ENCODE measurements at places on chromosomes 4 and X.

DNA sequence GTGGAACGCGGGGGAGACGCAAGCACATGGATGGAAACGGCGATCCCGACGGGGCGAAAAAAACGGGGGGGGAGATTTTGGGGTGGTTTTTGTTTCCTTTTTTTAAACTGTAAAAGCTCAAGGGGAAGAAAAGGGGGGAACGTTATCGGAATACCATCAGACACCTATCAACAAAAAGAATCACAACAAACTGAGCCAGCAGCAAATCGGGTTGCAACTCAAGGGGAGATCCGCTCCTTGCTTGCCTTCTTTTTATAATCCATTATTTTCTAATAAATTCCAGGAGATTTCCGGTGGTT is 616 bp downstream of the MAML3 start:
- no peak for DNase-seq

DNA sequence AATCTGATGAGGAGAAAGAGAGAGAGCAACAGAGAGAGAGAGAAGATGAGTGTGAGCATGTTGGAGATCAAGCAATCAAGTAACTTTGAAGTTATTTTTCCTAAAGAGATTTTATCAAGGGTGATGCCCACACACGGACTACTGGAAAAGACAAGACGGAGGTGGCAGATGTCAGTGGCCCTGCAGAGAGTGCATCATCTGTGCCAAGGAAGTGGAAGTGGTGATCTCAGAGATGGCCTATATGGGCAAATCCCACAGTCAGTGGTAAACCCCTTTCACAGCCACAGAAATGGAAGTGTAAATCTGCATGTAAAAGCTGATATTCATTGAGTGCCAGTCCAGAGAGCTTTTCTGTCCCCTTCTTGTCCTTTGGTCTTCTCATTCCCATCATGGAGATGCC is 577.2 kb upstream of the AADAT start:
- DNase-seq, result no peak

GRCh38 chr4:55367084-55367722 is 21.2 kb downstream of the SRD5A3 start:
- no peak for DNase-seq

DNA sequence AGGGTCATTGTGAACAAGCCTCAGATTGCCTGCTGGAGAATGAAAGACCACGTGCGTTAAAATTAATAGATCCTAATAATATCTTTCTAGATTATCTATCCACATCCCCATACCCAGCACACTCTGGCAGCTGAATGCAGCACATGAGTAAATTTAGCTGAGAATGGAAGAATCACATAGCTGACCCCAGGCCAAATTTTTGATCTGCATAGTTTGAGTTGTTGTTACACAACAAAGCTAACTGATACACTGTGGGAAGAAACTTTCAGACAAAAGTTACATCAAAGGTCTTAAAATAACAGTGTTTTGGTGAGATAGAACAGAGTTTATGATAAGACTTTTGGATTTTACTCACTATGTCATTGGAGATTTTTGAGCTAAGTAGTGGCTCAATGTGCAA is 72.4 kb upstream of the ANXA10 start:
- DNase-seq, result no peak

DNA sequence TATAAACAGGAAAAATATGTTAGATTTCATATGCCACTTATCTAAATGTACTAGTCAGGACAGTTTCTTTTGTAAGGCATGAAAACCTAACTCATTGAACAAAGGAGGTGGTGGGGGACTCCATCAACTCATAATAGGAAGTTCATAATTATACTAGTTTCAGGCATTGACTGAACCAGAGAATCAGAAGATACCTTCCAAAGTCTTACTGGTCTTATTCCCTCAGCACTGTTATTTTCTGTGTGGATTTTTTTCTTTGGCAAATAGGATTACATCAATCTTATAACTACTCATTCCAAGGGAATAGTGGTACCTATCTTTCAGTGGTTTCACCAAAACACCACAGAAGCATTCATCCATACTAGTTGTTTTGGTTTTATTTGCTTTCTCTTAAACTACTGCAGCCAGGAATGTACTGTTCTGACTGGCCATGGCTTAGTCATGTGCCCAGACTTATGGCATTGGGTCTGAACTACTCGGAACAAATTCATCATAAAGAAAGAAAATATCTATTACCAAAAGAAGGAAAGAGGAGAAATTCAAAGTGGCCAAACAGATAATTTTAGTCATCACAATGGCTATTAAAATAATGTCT is 273.9 kb downstream of the ARAP2 start:
- no peak for DNase-seq

GRCh38 chr4:144715230-144715629 is 69.3 kb downstream of the HHIP start:
- DNase-seq, result no peak

DNA sequence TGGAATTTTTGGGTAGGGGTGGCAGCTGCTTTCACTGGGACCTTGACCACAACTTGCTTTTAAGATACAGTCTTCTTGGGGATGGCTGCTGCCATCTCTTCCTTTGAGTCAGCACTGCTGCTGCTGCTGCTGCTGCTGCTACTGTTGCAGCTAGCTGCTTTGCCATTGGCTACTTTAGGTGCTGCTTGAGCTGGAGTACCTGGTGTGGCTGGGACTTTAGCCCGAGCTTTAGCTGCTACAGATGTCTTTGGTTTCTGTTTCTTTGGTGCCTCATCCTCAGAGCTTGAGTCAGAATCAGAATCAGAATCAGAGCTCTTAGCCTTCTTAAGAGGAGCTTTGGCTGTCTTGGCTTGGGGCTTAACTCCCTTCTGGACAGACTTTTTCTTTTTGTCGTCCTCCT is 52.2 kb downstream of the FAM9B start:
- no peak for DNase-seq

DNA sequence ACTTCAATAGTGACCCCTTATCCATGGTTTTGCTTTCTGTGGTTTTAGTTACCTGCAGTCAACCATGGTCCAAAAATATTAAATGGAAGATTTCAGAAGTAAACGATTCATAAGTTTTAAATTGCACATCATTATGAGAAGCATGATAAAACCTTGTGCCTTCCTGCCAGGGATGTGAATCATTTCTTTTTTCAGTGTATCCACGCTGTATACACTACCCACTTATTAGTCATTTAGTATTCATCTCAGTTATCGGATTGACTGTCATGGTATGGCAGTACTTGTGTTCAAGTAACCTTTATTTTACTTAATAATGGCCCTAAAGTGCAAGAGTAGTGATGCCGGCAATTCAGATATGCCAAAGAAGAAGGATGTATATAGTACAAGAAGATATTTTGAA is 37.7 kb upstream of the TASL start:
- no peak for DNase-seq

DNA sequence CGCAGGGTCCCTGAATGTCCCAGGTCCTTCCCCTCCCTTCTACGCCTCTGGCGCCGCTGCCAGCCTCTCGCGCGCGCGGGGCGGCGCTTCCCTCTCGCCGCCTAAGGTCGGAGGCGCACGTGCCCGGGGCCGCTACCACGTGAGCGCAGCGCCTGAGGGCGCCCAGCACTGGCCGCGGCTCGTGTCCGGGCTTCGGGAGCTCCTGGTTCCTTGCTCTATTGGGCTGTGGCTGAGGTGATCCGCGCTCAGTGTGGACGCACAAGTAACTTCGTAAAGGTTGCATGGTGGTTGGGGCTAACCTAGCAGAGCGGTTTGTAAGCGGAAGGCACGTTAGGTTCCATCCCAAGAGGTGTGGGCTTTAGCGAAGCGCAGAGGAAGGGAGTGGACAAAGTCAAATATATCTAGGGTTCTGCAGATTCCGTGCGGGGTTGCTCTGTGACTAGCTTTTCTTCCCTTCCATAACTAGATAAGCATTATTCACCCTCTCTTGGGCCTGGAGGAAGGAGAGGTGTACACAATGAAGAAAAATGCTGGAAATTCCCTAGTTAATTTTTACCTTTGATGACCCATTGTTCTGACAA is 1.8 kb downstream of the TLL1 start:
- no peak for DNase-seq

- DNase-seq, result no peak
Observed at GRCh38 chr4:168487282-168488035, 7.2 kb upstream of the DDX60L start.
